ENCODE measurements at places on chromosomes 1 and 21.

- no peak for DNase-seq
These were observed 64.0 kb downstream of the PLPPR5 start for GRCh38 chr1:98940722-98941079.

GRCh38 chr1:199914546-199914945 lies 113.0 kb upstream of the NR5A2 start:
- no peak for DNase-seq

DNA sequence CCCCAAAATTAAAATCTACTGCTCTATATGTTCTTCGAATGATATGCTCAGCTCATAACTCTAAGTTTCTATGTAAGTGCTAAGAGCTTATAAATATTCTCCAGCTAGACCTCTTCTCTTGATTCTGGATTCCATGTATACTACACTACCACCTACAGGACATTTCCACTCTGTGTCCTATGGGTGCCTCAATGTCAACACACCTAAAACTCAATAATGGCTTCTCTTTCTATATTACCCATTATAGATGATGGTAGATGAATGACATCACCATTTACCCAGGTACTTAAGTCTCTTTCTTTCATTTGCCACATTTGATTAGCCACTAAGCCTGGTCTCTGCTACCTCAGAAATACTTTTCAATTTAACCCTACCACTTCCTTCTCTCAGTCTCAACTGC lies 41.3 kb downstream of the TBX19 start:
- DNase-seq: no peak

GRCh38 chr1:47439017-47439818 lies 1.4 kb downstream of the FOXD2 start:
- DNase-seq: no peak

DNA sequence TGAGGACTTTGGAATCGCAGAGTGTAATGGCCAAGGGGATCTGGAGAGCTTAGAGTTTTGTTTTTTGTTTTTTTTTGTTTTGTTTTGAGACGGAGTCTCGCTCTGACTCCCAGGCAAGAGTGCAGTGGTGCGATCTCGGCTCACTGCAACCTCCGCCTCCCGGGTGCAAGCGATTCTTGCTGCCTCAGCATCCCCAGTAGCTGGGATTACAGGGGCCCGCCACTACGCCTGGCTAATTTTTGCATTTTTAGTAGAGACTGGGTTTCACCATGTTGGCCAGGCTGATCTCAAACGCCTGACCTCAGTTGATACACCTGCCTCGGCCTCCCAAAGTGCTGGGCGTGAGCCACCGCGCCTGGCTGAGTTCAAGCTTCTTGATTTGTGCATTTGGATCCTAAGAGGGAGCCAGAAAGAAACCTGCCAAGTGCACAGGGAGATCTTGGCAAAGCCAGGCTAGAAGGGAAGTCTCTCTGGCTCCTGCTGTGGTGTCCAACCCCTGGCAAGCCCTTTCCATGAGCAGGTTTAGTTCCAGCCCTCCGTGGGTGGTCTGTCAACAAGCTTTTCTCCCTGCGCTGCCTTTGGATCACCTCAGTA lies 852 bp downstream of the FAAH start:
- no peak for DNase-seq

- DNase-seq: no peak
These were observed 538.0 kb upstream of the CAMK1G start for GRCh38 chr1:209045331-209046057.

DNA sequence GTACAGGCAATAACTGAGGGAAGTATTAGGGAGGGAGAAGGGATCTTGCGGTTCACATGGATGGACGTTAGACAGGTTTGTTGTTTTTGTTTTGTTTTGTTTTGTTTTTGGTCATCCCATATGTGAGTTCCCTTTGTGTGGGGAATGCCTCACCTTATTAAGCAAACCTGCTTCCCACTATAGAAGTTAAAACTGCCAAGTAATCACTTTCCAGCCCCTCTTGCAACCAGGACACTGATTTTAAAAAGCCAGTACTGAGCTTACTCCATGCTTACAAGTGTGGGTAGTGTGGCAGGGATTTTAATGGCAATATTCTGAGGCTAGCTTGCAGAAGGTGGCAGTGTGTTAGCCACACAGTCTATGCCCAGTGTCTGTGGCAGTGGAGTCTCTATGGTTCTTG lies 26.5 kb downstream of the SPATA45 start:
- no peak for DNase-seq

- DNase-seq: no peak
These were observed 33.9 kb upstream of the ZNF362 start for GRCh38 chr1:33222381-33222780.

GRCh38 chr1:7510389-7510931 lies 260.6 kb upstream of the VAMP3 start:
- no peak for DNase-seq

DNA sequence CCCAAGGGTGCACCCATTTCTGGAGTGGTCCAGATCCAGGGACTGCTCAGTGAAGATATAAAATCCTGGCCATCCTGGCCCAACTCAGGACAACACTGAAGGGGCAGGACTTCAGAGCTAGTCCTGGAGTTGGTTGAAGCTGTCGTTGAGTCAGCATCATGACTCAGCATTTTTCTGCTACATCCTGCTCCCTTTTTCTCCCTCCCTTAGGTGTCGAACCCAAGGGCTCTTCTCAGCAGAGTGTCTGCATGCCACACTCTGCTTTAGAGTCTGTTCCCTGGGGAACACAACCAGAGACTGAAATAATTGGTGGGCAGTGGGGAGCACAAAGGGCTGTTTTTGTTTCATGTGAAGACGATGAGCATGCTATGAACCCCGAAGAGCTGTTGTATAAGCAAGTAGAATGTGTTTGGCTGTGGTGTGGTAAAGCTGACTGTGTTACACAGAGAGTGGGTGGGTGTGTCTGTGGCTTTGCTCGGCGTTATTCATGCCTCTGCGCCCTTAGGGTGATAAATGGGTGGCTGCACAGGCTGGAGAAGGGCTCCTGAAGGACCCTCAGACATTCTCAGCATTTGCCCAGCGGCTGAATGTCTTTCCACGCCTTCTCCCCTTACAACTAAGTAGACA lies 167.2 kb downstream of the CYYR1 start:
- no peak for DNase-seq

GRCh38 chr1:111720274-111720976 lies 18.8 kb downstream of the INKA2 start:
- DNase-seq: no peak

DNA sequence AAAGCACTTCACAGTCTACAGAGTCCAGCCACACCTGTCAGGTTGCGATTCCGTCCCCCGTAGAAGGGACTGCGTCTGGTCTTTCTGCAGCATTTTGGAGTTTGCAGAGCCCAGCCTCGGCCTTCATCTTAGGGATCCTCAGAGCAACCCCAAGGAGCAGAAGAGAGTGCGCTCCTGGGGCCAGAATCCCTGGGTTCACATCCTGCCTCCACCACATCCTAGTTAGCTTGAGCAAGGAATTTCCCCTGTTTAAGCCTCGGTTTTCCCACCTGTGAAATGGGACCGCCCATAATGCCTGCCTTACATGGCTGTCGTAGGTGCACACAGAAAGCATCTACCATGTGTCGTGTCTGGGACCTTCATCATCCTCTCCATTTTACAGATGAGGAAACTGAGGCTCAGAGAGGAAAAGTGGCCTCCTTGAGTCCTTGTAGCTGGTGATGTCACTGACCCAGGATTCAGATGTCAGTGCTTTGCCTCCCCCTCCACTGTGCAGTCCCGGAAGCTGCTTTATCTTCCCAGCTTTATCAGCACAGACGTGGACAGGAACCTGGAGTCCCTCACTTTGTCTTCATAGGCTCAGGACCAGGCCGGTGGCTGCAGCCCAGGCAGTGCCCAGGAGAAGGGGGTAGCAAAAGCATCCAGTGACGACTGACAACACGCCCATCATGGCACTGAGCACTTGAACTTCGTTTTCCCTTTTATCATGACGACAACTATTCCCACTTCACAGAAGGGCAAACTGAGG lies 438.5 kb downstream of the MATN1 start:
- DNase-seq: no peak

DNA sequence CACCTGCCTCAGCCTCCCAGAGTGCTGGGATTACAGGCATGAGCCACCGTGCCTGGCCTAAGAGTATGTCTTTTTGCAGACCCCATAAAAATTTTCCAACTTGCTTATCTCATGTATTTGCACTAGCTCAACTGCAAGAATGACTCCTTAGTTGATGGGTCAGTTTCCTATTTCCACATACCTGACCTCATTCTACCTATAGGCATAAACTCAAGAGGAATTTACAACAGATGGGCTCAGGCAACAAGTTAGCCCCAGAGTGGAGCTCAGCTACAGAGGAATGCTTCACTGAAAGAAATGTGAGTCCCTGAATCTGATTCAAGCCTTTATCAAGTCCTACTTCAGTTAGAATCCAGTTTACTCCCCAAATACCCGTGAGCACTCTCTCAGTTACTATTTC lies 5.3 kb upstream of the SLC37A1 start:
- DNase-seq: no peak

Measured in germinal center (tissue), 1 donor.